ENCODE measurements at places on chromosomes 7 and 10.

- peak; percentile 69 for DNase-seq
These were observed 106.9 kb upstream of the GNAI1 start for GRCh38 chr7:80027611-80028173.

- DNase-seq = no peak
These were observed 3.7 kb downstream of the STX1A start for GRCh38 chr7:73715648-73716317.

GRCh38 chr7:128681794-128682537 lies 9.9 kb downstream of the GARIN1A start:
- DNase-seq = no peak

DNA sequence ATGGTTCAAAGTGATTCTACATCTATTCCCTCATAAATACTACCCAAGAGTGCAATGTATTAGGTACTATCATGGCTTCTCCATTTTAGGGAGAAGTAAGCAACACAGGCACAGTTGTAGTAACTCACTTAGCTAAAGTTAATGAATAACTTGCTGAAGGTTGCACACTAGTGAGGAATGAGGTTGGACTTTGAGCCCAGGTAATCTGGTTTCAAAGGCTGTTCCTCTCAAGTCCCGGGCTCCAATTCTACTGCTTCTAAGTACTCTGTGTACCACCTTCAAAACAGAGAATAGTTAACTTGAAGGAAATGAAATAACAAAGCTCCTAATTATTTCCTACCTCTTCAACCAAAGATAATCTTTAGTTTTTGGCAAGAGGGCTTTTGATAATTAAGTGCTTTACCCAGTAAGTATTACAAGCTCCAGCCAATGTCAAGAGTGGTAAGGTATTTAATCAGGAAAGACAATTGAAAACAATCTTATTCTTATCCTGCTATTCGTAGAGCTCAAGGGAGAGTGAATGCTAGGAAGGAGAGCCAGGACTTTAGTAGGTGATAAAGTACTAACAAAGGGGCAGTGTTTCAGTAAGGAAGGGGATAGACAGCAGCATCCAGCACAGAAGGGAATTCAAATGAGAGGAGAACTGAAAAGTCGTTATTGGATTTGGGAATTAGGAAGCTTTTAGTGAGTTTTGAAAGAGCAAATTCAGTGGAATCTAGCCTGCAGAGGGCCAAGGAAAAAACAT lies 158.2 kb upstream of the PTPRZ1 start:
- DNase-seq = no peak

GRCh38 chr10:7162331-7162730 lies 248.5 kb downstream of the SFMBT2 start:
- DNase-seq = no peak

DNA sequence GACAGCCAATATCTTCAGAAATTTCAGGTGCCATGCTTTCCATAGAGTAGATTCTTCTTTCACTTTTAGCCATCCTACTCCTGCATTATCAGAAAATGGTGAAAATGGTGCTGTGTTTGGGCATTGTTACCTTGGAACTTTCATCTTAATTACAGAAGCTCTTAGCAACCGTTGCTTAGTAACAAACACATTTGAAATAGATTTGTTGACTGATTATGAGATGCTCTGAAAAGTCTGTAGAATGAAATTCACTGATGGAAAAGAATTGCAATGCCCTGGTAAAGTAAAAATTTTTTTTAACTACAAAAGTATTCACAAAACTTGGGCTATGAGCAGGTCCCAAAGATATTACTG lies 249.3 kb upstream of the NEBL start:
- no peak for DNase-seq

DNA sequence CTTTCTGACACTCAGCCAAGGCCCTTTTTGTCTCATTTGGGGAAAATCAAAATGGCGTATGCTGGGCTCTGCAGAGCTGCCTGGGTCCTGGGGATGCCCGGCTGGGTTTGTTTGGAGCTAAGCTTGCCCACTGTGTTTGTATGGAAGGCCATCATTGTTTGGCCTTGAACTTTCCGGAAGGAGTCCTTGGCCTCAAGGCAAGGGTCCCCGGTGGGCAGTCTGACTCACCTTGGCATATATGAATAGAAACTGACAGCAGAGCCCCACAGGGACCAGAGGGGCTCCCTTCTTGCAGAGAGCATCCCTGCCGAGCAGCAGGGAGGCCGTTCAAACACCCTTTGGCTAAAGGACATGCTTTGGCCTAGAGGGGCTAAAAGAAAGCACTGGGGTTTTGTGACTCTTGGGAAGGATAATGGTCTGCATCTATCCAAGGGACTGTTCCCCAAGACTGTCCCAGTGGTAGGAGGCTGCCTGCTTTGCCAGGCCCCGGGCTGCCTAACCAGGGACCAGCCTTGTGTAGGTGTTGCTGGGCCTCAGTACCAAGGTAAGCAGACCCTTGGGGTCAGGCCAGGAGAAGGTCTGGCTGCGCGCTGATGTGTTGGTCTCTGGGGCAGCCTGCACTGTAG lies 15.0 kb downstream of the SLC18A2 start:
- no peak for DNase-seq

DNA sequence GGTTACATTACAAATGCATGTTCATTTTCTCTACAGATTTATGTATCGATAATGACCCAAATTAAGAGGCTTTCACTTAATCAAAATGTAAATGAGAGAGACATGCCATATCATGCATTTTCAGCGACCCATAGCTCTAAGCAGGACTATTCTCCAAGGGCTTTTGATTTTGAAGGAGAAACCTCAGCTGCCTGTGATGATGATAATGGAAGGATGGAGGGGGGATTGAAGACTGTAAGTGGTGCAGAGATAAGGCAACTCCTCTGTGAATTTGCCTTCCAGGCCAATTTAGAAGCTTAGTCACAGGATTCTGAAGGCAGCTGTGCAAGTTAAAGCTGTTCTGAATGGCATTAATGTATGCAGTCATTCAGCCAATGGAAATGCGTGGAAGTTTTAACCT lies 8.3 kb downstream of the VSTM2A start:
- no peak for DNase-seq

Measured in NCI-H1694 (cell line).